Stimulated activated naive CD8-positive, alpha-beta T cell treated with anti-CD3 and anti-CD28 coated beads, Interleukin-15, Interleukin-2, amounts not matched to agents 100 U/mL and 50 U/mL, for 24 hours (primary cell): ENCODE measurements at places on chromosomes 2 and 18.
A peak's percentile ranks its signal among the peaks of the same experiment; 100 is the strongest.

GRCh38 chr2:41932241-41933045 is 115.4 kb upstream of the PKDCC start:
- DNase-seq, result no peak

GRCh38 chr2:161352719-161353118 is 44.5 kb downstream of the PSMD14 start:
- no peak for DNase-seq

GRCh38 chr2:108935271-108935741 is 53.7 kb downstream of the EDAR start:
- no peak for DNase-seq

DNA sequence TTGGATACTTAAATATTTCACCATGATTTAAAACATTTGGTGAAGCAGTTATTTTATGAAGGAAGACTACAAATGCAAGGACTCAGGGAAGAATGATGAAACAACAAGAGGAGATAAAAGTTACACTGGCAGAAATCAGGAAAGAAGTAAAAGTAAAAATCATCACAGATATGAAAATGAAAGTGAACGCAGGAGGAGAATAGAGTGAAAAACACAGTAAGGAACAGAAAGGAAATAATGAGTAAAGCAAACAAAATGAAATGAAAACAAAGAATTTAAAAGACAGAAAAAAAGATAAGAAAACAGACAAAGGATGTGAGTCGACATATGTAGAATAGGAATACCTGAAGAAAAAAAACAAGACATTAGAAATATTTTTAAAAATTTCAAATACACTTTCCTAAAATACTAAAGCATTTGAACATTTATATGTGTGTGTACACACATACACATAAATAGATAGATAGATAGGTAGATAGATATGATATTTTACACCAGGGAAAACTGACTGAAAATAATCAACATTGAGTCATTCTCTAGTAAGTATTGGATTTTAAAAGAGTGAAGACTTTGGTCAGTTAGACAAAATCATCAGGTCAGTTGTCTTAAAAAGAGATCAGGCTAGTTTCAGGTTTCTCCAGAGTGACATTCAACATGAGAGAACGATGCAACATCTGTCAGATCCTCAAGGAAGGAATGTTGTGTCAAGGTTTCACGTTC is 12.1 kb upstream of the KDSR start:
- no peak for DNase-seq

DNA sequence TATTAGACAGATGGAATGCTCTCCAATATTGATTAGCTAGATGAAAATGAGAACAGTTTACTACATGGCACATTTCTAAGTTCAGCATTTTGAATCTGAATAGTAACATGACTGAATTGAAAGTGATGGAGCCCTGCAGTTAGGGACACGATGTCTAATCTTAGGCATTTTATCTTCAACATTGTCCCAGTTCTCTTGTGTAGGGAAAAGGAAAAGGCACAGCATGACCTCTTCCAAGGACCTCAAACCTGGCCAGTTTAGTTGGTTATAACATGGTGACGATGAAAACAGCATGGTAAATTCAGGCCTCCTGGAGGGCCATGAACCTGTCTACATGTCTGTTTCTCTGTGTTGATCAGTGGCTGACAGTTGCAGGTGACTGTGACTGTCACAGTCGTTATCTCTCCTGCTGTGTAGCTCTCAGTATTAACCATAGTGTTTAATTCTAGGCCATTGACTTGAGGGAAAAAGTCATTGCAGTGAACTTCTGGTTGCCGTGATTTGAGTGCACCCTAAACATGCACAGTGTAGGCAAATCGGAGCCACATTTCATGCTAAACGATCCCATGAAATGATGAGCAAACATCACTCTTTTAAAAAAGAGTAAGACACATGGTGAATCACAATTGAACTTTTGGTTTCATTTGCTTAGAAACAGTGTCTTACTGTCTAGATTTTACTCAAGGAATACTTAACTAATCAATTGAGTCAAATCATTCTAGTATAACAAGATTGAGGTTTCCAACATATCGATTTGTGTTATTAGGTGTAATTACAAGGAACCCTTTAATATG is 129.7 kb downstream of the PHLPP1 start:
- peak; percentile 5 for DNase-seq

GRCh38 chr2:231102772-231103171 is 22.1 kb downstream of the HTR2B start:
- DNase-seq, result no peak

- no peak for DNase-seq
Observed at GRCh38 chr2:156884216-156884615, 373.3 kb upstream of the GALNT5 start.

GRCh38 chr2:120360307-120360855 is 14.4 kb downstream of the INHBB start:
- DNase-seq, result no peak

- DNase-seq, result no peak
Observed at GRCh38 chr2:188784269-188784762, 189.9 kb upstream of the COL3A1 start.

DNA sequence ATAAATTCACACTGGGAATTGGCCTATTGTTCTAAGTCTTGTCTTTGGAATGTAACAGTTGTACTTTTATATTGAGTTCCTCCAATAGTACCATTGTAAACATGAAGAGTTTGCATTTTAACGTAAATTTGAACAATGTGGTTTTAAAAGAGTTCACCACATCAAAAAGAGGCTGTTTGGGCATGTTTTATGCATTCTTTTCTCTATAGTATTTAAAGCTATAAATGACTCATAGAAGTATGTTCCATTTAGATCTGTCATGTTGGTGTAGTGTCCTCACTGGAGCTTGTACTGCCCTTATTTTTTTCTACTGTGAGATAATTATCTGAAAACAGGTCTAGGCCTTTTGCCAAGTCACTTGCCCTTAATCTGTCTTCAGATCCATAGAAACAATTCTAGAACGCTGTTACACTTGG is 141.9 kb downstream of the RHBDD1 start:
- no peak for DNase-seq

GRCh38 chr2:75003276-75003675 is 44.8 kb downstream of the POLE4 start:
- no peak for DNase-seq

DNA sequence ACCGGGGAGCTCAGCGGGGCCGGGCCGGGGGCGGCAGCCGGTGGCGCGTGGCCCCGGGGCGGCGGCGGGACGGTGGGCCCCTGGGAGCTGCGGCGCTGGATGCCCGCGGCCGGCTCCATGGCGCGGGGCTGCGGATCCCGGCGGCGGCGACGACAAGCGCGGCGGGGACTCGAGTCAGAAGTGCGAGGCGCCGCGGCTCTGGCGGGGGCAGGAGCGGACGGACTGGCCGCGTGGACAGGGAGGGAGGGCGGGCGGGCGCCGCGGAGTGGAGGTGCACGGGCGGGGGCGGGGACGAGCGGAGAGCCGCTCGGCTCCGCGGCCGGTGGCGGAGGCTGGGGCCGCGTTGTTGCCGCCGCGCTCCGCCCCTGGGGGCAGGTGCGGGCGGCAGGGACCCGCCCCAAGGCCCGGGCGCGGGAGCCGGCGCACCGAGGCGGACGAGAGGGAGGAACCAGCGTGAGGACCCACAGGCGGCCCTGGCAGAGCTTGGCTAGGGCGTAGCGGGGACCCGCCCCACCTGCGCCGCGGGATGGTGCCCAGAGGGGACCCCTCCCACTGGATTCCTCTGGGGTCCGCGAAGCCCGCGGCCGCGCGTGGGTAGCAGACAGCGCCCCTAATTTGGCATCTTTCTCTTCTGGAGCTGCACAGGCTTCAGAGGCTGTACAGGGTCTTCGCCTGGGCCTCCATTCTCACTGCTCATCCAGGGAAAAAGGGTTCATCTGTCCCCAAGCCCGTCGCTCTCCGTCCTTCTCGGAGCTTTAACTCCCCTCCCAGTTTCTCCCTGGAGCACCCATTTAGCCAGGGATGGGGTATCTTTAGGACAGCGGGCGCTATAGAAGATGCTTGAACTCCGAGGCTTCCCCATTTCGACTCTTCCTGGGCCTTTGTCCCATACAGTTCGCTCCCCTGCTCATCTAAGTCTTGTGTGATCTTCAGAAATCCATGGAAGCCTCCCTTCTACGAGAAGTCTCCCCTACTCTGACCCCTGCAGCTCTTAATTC is at the start of gene TMEM163:
TMEM163 (minus strand) TSS at position 184 of the 998 bp plus-strand sequence.
- peak; percentile 31 for DNase-seq
